ENCODE measurements at places on chromosomes 16 and 17.

DNA sequence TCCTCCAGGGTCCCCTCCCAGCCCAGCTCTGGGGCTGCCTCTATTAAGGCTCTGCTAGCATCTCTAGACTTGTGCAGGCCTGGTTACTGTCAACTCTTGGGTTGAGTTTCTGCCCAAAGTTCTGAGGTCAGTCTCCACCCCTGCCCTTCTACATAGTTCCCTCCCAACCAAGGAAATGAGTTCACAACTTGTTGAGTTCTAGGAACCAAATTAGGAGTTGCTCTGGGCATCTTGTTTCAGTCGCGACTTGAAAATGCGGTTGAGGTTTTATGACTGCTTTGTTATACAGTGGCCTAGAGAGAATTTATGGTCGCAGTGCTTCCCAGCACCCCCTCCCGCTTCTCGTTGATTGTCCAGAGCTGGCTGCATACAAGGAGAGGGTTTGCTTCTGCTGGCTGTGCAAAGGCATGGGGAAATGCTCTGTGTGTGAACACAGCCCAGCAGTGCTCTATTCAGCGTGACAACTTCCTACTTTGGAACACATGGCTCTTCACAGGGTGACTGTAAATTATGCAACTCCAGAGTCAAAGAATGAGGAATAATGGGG, 20.2 kb downstream of the GNAO1 start:
- DNase-seq: no peak

- DNase-seq: no peak
These were observed 163.1 kb upstream of the NOL11 start for GRCh38 chr17:67554634-67555033.

GRCh38 chr16:17230932-17231581, 239.7 kb downstream of the XYLT1 start:
- DNase-seq: no peak

DNA sequence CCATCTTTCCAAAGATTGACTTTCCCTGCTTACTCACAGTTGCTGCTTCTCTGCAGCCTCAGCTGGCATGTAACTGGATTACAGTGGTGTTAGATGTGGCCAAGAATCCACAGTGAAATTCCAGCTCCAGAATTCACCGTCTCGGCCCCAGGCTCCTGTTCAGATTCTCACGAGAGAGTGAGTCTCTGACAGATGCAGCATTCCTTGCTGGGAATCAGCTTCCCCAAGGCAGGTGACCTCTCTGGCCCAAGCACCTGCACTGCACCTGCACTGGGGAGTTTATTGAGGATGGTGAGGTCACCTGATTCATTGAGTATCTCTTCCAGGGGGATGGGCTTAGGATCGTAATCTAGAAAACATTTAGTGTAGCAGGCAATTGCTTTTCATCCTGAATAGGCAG, 600.5 kb upstream of the RBFOX1 start:
- no peak for DNase-seq

- DNase-seq: no peak
These were observed 26.3 kb upstream of the SLC38A8 start for GRCh38 chr16:84068783-84069462.
